IPS DF 6.9 (cell line): ENCODE measurements at places on chromosomes 11 and 22.

GRCh38 chr11:9150501-9150900, 59.1 kb upstream of the SCUBE2 start:
- DNase-seq, result no peak

DNA sequence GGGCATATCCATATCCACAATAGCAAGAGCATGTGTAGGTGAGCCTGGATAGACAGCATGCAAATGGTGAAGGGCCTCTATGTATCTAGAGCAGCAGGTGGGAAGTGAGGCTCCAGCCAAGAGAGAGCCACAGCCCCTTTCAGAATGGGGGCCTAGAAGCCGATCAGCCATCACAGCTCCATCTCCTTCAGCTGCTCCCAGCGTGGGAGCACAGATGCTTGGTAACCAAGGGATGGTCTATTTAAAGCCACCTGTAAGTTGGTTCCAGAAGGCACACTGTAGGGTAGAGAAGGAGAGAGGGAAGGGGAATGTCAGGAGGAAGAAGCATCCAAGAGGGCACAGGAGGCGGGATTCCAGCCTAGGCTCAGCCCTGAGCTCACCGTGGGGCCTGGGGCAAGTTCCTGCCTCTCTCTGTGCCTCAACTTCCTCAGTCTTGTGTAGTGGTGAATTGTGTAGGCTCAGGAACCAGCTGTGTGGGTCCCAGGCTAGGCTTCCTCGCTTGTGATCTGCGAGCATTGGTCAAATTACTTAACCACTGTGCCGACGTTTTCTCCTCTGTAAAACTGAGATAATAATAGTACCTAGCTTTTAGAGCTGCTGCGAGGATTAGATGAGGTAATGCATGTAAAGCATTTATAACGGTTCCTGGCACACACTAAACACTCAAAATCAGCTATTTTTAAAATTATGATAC, 122.9 kb upstream of the NAV2 start:
- DNase-seq, result no peak

- DNase-seq, result no peak
Observed at GRCh38 chr22:33922349-33922681, 2.0 kb upstream of the LARGE1 start.

DNA sequence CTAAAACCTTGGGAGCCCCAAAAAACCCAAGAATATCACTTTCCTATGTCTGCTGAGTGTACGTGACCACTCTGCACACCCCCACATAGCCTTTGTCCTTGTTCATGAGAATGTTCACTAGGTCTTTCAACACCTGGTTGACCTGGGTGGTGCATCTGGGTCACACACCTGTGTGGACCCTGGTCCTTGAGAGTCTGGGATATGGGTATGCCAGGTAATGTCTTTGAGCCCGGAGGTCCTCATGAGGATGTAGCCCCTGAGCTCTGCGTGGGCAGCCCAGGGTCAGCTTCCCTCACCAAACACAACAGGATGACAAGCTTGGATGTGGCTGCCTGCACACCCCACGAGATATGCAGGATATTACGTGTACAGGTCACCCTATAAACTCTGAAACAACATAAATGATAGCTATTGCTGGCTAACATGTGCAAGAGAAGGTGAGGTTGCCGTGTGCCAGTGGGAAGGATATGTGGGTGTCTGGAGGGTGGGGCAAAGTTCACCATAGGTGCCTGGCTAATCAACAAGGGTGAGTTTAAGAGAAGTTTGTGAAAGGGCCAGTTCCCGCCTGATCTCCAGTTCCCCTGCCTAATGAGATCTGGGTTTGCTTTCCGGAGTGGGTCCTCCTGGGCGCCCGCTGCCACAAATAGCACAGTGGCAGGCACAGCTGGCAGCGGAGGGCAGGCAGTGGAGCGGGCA, 1.4 kb upstream of the PPARA start:
- DNase-seq, result no peak

DNA sequence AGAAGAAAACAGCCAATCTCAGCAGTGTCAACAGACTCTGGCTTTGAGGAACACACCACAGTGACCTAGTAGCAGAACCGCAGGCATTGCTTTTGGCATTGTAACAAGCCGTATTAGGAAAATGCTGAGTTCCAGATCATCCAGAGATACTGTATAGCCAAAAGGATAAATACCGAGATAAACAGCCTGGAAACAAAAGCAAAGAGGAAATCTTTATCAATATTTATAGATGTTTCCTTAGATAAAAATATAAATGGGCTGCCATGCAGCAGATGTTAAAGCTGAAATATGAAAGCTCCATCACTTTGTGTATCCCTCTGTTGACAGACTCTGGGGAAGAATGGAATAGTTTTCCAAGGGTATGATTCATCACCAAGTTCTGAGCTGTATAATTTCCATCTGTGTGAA, 98.9 kb upstream of the TP53AIP1 start:
- no peak for DNase-seq

- DNase-seq, result no peak
Observed at GRCh38 chr22:36177160-36177559, 16.6 kb upstream of the APOL3 start.

DNA sequence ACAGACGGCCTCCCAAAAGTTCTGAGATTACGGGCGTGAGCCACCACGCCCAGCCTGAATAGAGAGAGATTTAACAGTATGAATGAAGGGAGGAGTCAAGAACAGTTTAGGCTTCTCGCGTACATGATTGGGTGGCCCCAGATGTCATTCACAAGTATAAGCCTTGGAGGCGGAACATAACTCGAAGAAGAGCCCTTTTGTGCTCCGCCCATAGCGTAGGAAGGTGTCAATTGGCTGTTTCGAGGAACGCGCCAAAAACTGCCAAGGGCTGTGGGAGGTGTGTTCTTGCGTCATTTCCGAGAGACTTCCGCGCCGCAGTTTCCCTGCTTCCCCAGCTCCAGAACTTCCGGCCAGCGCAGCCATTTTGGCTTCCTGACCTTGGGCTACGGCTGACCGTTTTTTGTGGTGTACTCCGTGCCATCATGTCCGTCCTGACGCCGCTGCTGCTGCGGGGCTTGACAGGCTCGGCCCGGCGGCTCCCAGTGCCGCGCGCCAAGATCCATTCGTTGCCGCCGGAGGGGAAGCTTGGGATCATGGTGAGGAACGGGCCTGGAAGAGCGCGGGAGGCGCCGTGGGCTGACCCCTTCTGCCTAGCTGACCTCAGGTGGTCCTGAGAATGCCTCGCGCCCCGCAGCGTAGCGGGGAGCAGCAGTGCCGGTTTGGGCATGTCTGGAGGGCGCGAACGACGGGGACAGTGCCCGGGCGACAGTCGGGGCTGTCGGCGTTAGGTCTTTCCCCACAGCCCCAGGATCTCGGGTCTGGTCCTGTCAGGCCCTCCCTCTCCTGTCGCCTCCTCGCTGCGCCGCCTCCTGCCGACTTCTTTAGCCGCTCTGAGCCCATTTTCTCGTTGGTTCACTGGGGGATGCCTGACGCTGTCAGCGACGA, at the start of gene COX8A:
Gene COX8A (plus strand): TSS at position 362 of the 885 bp plus-strand sequence. CDS start 61 bp downstream, at position 423.
- peak; percentile 100 for DNase-seq

DNA sequence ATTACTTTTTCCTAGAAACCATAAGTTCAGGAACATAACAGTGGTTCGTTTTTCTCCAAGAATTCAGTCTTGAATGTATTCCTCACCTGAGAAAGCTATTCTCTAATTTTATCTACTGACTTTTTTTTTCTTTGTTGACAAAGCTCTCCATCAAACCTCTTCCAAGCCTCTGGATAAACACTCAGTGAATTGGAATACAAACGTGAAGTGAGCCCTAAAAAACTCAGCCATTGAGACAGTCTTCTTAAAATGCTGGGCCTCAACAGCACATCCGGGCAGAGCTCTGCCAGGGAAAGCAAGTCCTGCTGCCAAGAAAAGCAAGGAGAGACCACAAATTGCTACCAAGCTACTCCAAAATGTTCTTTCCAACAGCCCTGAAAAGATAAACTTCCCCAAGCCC, 7.7 kb upstream of the SLC1A2 start:
- DNase-seq, result no peak

DNA sequence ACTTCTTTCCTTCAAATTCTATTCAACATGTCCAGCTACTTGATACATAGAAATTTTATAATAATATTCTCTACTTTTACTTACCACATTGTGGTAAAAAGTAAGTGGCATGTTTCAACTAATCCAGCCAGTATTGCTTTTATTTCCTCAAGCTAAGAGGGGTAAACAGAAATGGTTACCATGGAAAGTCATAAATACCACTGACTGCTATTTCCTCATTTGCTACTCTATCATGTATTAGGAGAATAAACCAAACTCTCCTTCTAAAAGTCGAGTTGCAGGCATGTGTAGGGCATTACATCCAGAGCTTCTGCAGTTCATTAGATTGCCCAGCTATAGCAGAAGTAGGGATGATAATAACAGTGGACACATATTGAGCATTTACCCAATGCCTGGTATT, 208.4 kb downstream of the MAML2 start:
- no peak for DNase-seq

DNA sequence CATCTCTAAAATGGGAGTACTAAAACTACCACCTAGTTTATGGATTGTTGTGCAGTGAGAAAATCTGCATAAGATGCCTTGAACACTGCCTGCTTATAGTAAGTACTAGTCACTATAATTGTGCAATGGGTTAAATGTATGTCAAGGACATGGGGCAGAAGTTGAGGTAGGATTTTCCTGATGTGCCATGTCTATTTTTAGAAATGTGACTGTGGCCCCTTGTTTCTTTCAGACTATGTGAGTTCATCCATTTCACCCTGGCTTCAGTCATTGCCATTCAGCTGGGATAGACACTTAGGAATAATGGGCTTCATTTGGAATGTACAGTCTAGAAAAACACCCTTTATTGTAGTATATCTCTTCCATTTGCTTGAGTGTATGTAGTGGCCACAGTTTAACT, 51.4 kb downstream of the BDNF start:
- no peak for DNase-seq

GRCh38 chr11:65572356-65573051, at the start of gene FAM89B:
Gene FAM89B (plus strand): TSS chr11:65572538. CDS start chr11:65572670, 132 bp downstream.
- DNase-seq, result no peak

DNA sequence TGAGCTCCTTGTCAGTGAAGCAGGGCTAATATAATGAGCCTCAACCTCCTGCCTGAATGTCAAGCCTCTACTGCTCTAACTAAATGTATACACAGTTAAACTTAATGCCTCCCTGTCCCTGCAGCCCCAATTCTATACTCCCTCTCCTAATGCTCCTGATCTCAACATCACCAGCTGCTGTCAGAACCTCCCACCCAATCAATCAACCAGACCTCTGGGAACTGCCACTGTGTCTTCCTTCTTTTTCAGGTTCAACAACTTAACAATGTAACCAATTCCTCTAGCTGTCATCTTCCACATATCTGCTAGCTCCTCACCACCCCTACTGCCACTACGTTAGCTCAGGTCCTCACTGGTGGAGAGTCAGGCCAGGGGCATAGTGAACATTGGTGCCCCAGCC, 339.8 kb upstream of the NARS2 start:
- DNase-seq, result no peak

GRCh38 chr11:78573681-78574080, 983 bp downstream of the NARS2 start:
- no peak for DNase-seq

GRCh38 chr11:96075532-96075959, 151.6 kb upstream of the MTMR2 start:
- DNase-seq, result no peak

- DNase-seq, result no peak
Observed at GRCh38 chr11:114452399-114452798, 13.1 kb downstream of the REXO2 start.

- no peak for DNase-seq
Observed at GRCh38 chr22:39979048-39979447, 15.7 kb upstream of the FAM83F start.

DNA sequence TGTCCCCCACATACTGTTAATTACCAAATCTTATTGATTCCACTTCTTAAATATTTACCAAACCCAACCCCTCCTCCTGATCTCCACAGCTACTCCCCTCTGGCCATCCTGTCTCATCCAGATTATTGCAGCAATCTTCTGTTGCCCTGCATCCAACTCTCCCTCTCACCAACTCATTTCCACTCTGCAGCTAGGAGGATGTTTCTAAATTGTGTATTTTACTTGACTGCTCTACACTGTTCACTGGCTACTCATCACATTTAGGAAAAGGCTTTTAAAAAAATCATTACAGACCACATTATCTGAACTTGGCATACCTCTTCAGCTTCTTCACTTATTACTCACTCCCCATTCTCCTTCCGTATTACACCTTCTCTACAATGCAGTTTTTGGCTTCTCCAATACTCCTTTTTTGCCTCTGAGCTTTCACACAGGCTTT, 117.9 kb downstream of the ATG16L2 start:
- no peak for DNase-seq

DNA sequence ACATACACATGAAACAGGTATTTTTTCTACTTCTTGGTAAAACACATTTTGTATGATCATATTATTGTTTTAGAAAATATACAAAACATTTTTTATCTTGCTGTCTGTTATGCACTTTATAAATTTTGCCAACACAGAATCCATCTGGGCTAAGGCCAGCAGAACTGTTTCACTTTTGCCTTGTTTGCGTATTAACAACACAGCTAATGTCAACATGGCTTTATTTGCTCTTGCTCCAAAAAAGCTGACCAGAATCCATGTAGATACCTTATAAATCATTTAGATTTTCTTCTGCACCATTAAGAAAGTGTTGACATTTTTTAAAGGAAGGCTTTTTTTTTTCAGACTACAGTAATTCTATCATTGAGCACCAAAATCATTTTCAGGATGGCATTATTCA, 58.1 kb upstream of the PGR start:
- no peak for DNase-seq

DNA sequence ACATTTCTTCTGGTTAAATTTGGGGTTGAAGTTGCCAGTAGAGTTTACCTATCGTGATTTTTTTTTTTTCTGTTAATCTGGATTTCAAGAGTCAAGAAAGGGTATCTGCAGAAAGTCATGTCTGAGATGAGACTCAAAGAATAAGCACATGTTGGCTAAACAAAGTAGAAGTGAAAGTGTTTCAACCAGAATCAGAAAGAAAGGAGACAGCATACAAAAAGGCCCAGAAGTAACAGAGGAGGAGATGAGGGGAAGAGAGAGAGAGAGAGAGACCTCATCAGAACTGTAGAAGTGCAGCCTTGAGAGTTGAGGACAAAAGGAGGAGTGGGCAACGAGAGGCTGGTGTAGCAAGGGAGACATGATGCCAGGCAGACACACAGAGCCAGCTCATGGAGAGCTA, 54.9 kb downstream of the SVIP start:
- no peak for DNase-seq

DNA sequence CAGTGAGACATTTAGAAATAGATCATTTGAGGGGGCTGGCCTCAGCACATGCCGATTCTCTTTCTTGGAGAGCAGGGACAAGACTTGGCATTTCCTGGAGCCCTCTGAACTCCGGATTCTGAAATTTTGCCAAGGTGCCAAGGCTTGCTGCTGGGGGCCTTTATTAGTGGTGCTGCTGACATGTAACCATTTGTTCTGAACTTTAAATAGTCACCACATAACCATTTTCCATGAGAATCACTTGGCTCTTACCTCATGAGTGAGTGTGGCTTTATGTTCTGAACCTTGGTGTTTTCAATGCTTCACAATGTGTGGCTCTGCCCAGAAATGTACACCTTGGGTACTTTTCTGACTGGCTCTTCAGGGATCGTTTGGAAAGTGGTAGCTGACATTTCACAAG, 33.3 kb downstream of the SYT13 start:
- no peak for DNase-seq

GRCh38 chr22:48984639-48985038, 843.0 kb downstream of the BRD1 start:
- DNase-seq, result no peak
